Nucleus accumbens (tissue), 56 donors: ENCODE measurements at places on chromosomes 5 and 9.

- DNase-seq: no peak
Measured at GRCh38 chr9:95107001-95107749, 210.3 kb downstream of the FANCC start.

GRCh38 chr9:34403554-34404380 is 27.1 kb upstream of the MYORG start:
- peak; percentile 32 for DNase-seq

- no peak for DNase-seq
Measured at GRCh38 chr9:116945817-116946216, 258.7 kb downstream of the TRIM32 start.

DNA sequence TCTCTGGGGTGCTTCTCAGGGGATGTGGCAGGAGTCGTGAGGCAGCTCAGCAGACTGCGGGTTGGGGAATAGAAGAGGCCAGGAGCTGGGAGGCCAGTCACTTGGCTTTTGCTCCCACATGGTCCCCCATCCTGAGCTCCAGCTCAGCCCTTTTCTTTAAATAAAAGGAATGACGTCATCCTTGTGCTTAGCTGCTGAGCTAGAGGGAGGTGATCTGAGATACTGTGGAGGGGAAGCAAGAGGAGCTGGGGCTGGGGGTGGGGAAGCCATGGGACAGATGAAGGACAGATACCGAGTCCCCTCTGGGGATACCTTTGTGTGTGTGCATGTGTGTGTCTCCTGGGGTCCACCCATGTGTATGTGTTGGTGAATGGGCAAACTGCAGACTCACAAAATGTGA is 89.0 kb upstream of the ARAP3 start:
- no peak for DNase-seq

GRCh38 chr9:2874001-2874750 is 30.3 kb upstream of the PUM3 start:
- no peak for DNase-seq

GRCh38 chr5:110021251-110021650 is 331.5 kb downstream of the MAN2A1 start:
- DNase-seq: no peak

- DNase-seq: no peak
Measured at GRCh38 chr5:158565017-158565789, 534.5 kb downstream of the EBF1 start.

DNA sequence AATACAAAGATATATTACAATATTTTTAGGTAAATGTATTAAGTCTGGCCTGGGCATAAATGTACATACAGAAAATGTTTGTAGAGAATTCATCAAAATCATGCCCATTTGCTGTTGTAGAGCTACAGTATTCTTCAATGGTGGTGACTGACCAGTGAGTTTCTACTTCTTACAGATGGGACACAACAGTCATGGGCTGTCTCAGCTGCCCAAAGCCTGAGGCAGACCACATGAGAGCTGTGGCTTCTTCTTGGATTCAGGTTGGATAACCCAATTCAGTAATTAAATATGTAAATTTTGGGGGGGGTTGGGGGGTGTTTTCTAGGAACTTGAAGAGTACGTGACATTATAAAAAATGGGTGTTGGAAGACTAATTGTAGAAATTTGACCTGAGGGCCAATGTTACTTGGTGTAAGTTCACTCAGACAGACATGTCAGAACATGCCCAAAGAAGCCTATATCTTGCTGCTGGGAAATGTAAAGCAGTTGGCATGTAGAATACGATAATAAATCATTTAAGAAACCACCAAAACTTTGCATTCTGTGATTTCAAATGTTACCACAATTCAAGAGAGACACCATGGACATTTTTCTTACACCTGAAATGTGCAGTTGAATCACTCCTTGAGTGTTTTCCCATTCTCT is 17.9 kb downstream of the STARD4 start:
- DNase-seq: no peak

GRCh38 chr9:88750832-88751360 is 215.9 kb downstream of the NXNL2 start:
- no peak for DNase-seq

GRCh38 chr5:178869577-178869976 is 9.8 kb downstream of the ZNF354B start:
- DNase-seq: no peak

GRCh38 chr9:18393340-18394130 is 80.4 kb upstream of the ADAMTSL1 start:
- DNase-seq: peak; percentile 3

- no peak for DNase-seq
Measured at GRCh38 chr9:96611302-96611701, 8.3 kb downstream of the CDC14B start.

GRCh38 chr5:122501089-122501435 is 189.0 kb downstream of the SNCAIP start:
- no peak for DNase-seq

DNA sequence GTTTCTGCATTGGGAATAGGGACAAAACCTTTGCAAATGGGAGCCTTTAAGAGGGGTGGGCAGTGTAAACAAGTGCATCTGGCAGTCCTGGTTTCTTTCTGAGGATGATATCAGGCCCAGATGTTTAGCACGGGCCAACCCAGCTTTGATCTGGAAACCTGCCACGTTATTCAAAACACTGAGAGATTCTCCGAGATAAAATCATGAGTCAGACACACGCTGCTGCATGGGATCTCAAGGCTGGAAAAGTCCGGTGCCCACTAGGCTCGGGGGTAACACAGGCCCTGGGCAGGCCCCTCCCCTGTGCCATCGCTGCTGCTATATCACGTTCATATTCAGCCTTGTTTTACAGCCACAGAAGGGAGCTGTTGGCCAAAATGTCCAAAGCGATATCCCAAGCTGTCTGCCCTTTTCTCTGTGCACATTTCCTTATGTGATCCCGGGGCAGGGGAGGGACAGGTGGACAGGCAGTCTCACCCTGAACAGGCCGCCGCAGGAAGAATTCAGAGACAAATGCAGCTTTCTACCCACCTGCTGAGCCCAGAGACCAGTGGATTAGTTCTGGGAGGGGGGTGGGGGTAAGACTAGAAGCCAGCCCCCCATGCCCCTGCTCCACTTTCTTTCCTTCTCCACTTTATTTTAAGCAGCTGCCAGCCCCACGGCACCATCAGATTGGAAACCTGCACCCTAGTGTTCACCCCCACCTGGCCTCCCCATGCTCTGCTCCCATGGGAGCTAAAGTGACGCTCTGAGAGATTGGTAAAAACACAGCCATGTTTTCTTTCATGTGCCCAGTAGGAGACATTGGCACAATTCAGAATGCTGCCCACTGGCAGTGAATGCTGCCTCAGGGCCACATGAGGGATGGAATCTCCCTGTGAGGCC is 63.1 kb downstream of the TMOD1 start:
- no peak for DNase-seq

DNA sequence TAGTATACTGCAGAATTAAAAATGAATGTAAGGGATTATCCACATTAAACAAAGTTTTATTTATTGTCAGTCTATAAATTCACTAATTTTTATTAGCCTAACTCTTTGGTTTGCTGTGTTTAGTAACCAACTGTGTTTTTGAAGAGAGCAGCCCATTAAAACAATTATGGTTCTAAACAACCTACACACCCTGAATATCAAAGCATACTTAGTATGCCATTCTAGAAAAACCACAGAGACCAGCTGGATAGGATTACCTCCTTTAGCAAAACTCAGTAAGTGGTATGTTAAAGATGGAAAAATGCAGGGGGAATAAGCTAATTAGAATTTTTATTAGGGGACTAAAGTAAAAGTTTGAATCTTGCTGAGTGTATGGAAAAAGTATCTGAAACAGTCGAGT is 1981.7 kb upstream of the NUDT12 start:
- no peak for DNase-seq

DNA sequence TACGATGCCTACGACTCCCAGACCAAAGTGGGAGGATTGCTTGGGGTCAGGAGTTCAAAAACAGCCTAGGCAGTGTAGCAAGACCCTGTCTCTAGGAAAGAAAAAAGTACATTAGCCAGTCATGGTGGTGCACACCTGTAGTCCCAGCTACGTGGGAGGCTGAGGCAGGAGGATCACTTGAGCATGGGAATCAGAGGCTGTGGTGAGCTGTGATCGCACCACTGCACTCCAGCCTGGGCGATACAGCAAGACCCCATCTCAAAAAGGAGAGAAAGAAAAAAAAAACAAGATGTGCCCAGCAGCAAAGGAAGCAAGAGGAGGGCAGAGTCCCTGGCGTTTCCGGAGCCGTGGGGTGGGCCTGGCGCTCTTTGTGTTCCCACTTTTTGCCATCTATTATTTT is 79.4 kb upstream of the CACNA1B start:
- DNase-seq: no peak

- no peak for DNase-seq
Measured at GRCh38 chr9:101527066-101527465, 6.6 kb upstream of the RNF20 start.

GRCh38 chr9:136521537-136521936 is 24.3 kb downstream of the NOTCH1 start:
- no peak for DNase-seq

DNA sequence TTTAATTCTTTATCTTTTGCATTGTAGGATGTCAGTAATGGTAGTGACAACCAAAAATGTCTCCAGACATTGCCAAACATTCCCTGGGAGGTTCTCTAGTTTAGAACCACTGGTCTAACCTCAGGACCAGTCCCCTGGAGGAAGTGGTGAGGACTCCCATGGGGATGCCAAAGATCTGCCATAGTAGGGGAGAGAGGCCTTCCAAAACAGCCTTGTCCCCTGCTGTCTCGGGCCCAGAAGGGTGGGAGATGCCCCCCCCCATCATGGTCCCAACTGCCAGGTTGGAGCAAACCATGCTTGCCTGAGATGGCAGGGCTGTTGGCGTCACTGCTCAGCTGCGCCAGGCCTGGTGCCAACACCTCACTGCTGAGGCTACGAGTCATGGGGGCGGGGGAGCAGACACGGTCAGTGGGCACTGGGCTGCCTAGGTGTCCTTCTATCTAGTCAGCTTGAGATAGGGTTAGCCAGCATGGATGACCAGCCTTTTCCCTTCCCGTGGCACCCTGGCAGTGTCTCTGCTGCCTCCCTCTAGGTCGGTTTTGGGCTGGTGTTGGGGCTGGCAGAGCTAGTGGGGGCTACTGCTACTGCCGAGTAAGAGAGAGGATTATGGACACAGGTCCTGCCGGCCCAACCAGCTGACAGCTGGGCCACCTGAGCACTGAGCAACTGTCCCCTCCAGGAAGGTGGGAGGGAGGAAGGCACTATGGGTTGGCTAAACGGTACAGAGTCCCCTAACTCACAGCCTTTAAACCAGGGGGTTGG is 8.3 kb upstream of the CXXC5 start:
- no peak for DNase-seq

GRCh38 chr9:79598562-79599345 is 27.0 kb downstream of the TLE4 start:
- DNase-seq: no peak

DNA sequence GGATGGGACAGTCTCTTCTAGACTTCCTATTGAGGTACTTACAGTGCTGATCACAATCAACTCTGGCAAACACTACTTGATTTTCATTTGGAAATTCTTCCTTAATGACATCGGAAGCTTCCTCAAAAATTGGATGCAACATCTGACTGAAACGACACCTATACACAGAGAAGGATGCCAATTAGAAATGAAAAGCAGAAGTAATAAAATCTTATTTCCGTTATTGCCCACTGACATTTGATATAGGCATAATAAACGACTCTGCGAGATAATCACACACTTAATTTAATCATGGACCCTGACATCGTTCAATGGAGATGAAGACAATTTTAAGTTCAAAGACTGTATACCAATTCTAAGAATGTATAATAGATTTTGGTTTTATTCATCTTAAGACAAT is 46.4 kb downstream of the ERP44 start:
- no peak for DNase-seq

DNA sequence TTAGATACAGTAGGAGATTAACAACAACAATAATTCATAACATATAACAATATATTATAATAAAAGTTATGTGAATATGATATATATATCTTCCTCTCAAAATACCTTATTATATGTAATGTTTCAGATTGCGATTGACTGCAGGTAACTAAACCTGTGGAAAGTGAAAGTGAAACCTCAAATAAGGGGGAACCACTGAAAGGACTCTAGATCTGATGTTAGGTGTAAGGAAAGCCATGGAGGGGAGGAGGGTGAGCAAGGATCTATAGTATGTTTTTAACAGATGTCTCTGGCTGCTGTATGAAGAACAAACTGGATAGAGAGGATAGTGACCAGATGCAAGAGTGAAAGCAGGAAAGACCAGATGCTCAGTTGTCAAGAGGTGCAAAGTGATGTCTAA is 5.8 kb upstream of the FSTL4 start:
- no peak for DNase-seq

DNA sequence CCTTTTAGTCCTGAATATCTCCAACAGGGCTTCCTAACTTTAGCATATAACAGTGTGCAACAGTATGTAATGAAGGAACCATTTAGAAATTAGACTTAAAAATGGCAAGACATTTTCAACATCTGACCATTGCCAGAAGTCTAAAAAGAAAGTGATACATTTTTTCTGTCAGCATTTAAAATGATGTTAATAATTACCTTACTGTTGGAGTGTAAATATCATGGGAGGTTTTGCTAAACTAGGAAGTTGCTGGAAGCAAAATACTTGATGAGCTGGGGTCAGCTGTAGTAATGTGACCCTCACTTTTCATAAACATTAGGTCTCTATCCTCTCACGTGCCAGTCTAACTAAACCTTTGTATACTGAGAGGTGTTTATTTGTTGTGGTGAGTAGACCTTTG is 68.8 kb downstream of the NTRK2 start:
- DNase-seq: no peak

- no peak for DNase-seq
Measured at GRCh38 chr9:107407675-107408074, 81.9 kb downstream of the KLF4 start.

DNA sequence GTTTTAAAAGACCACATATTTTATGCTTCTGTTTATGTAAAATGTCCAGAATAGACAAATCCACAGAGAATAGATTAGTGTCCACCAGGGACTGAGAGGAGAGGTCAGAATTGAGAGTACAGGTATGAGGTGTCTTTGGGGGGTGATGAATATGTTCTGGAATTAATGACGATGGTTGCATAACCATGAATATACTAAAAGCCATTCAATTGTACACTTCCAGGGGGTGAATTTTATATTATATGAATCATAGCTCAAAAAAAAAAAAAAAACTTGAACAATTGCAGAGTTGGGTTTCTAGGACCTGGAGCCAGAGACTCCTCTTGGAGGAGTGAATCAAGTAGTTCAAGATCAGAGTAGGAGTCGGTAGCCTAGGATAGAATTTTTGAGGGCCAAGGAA is 57.8 kb upstream of the RUSC2 start:
- no peak for DNase-seq

- no peak for DNase-seq
Measured at GRCh38 chr5:67164856-67165525, 31.6 kb downstream of the CD180 start.

DNA sequence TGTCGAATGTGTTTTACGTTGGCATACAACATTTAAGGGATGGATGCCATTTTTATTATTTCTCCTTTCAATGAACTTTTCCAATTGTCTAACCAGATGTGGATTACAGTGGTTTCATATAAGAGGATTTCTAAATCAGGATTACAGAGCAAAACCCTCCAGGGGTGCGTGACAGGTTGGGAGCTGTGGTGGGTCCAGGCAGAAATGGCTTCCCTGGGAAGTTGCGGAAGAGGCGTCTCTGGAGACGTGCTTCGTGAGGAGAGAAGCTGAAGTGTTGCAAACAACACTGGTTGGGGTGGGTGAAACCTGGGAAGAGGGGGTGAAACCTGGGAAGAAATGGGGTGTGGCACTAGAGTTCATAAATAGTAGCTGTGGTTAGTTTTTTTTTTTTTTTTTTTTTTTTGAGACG is 4.5 kb upstream of the RPL26L1 start:
- DNase-seq: no peak

- DNase-seq: no peak
Measured at GRCh38 chr5:92635001-92635461, 946.0 kb downstream of the NR2F1-AS1 start.
